ENCODE measurements at places on chromosomes 12 and 14. TPM values are rescaled to one million over a fixed set of nuclear protein-coding genes. Genes with fewer than 3 reads are reported as not detected.

Gene GUCY2C
- total RNA-seq: 0.12 TPM

Gene ALKBH2
- total RNA-seq: 23.8 TPM

Gene GLT1D1
- total RNA-seq: 18.0 TPM

DNA sequence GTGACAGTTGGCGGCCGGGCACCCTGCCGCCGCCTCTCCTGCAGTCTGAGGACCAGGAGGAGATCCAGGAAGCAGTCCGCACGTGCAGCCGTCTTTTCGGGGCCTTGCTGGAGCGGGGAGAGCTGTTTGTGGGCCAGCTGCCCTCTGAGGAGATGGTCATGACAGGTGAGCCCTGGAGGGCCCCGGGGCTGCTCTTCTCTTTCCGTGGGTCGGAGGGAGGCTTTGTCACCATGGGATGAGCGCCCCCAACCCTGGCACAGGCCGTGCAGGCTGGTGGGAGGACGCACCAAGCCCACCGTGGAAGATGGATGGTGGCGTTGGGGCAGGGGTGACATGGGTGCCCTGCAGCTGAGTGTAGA, 532 bp downstream of the NOC4L start:
- peak overlapping the region; percentile 97 for H3K4me3 ChIP-seq
- H3K27me3 ChIP-seq: no peaks in the 10 kb centered on the region
- peak overlapping the region; percentile 85 for H3K27ac ChIP-seq
- no peaks in the 10 kb centered on the region for H3K36me3 ChIP-seq
- peaks cover 17% of the 10 kb centered on the region for H3K4me1 ChIP-seq
- DNase-seq: no peak

Gene LTBR
- 112 TPM for total RNA-seq

Gene PIWIL1
- total RNA-seq: 53.0 TPM

DNA sequence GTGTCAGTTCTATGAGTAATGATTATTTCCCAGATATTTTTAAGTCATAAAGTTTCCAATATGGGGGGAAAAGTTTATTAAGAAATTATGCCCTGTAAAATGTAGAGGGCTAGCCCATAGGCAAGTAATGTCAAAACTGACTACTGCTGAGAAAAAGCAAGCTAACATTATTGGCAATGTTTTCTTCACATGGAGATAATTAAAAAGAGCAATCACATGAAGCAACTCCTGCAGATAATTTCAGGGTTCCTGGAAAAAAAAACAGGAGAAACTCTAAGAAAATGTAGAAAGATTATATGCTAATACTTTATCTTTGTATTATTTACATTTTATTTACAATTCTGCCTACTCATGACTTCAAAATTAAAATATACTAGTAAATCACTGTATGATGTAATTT, 39.8 kb downstream of the PPP1R12A start:
- no peaks in the 10 kb centered on the region for H3K36me3 ChIP-seq
- no peaks in the 10 kb centered on the region for H3K27me3 ChIP-seq
- H3K27ac ChIP-seq: no peak overlapping the region
- DNase-seq: no peak

Gene WIF1
- 4.5 TPM for total RNA-seq

GRCh38 chr12:54009171-54010052, 627 bp downstream of the HOXC8 start:
- H3K36me3 ChIP-seq: no peaks in the 10 kb centered on the region
- no peak for DNase-seq
- H3K4me1 ChIP-seq: peaks cover 22% of the 10 kb centered on the region
- H3K27ac ChIP-seq: no peak overlapping the region
- no peaks in the 10 kb centered on the region for H3K27me3 ChIP-seq

GRCh38 chr12:14960548-14961465, 594 bp downstream of the ARHGDIB start:
- no peaks in the 10 kb centered on the region for H3K4me1 ChIP-seq
- peak overlapping the region; percentile 36 for H3K27ac ChIP-seq
- DNase-seq: no peak
- no peaks in the 10 kb centered on the region for H3K36me3 ChIP-seq
- no peaks in the 10 kb centered on the region for H3K27me3 ChIP-seq
- H3K4me3 ChIP-seq: peak overlapping the region; percentile 49

Gene VRK1
- total RNA-seq: 52.0 TPM

GRCh38 chr14:39416072-39416471, 16.2 kb downstream of the FBXO33 start:
- no peaks in the 10 kb centered on the region for H3K27me3 ChIP-seq
- no peaks in the 10 kb centered on the region for H3K4me1 ChIP-seq
- DNase-seq: no peak
- H3K36me3 ChIP-seq: no peaks in the 10 kb centered on the region
- H3K27ac ChIP-seq: no peak overlapping the region
- no peak overlapping the region for H3K4me3 ChIP-seq

GRCh38 chr12:4379405-4379804, at the start of gene FGF23:
FGF23 (minus strand) TSS chr12:4379712; CDS start chr12:4379582, 130 bp downstream.
- H3K4me3 ChIP-seq: no peak within 1 kb of the TSS
- H3K4me1 ChIP-seq: no peaks in the 10 kb centered on the region
- H3K27ac ChIP-seq: no peak within 1 kb of the TSS
- no peak for DNase-seq
- no peaks in the 10 kb centered on the region for H3K36me3 ChIP-seq
- H3K27me3 ChIP-seq: no peaks in the 10 kb centered on the region

Gene NGB
- total RNA-seq: 1.3 TPM

DNA sequence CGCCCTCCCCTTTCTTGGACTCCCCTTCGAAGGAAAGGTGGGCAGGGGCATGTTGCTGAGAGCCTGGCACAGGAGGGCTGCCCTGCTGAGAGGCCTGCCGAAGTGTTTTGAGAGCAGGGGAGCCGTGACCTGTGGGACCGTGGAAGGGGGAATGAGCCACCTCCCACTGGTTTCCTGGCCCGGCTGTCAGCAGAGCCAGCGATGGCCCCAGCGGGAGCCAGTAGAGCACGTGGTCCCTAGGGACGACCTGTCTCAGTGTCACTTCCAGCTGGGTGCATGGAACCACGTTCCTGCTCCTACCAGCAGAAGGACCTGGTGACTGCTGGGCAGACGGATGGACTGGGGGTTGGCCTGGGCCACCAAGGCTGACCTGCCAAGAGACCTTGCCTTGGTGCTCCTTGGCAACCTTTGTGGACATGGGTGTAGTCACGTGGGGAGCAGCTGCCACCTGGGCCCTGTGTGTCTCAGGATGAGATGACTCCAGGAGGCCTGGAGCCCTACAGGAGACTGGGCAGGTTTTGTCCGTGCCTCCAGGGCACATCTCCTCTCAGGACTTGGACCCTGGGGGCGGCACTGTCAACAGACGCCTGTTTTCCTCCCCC, 34.6 kb downstream of the BEGAIN start:
- H3K27me3 ChIP-seq: no peaks in the 10 kb centered on the region
- H3K4me1 ChIP-seq: peaks cover 5% of the 10 kb centered on the region
- H3K4me3 ChIP-seq: no peak overlapping the region
- no peaks in the 10 kb centered on the region for H3K36me3 ChIP-seq
- H3K27ac ChIP-seq: no peak overlapping the region
- no peak for DNase-seq

Gene CCDC63
- 12.4 TPM for total RNA-seq

Gene SMARCD1
- total RNA-seq: 87.6 TPM

Gene CFAP54
- total RNA-seq: 36.9 TPM

- H3K27ac ChIP-seq: no peak overlapping the region
- no peak overlapping the region for H3K4me3 ChIP-seq
- DNase-seq: no peak
- H3K36me3 ChIP-seq: no peaks in the 10 kb centered on the region
- no peaks in the 10 kb centered on the region for H3K27me3 ChIP-seq
- H3K4me1 ChIP-seq: no peaks in the 10 kb centered on the region
These were observed 49.0 kb downstream of the MSRB3 start for GRCh38 chr12:65327207-65328076.

DNA sequence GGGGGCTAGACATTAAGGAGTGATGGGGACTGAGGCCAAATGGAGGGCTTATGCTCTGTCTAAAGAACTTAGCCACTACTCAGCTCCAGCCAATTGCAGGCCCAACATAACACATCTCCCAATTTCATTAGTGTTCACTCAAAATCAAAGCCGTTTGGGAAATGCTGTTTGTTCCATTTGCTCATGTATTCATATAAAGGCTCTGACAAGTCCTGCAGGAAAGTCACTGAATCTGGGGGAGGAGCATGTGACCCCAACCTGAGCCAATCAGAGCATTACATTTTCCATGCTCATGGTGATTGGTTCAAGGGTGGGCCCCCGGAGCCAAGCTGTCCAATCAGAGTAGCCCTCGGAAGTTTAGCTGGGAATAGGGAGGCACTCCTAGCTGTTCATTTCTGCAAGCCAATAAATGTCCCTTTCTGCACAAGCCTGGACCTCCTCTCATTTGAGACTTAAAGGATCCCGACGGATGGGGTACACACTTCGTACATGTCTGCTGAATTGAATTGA, 20.9 kb downstream of the SDSL start:
- no peaks in the 10 kb centered on the region for H3K27me3 ChIP-seq
- H3K4me3 ChIP-seq: no peak overlapping the region
- no peak overlapping the region for H3K27ac ChIP-seq
- no peaks in the 10 kb centered on the region for H3K36me3 ChIP-seq

DNA sequence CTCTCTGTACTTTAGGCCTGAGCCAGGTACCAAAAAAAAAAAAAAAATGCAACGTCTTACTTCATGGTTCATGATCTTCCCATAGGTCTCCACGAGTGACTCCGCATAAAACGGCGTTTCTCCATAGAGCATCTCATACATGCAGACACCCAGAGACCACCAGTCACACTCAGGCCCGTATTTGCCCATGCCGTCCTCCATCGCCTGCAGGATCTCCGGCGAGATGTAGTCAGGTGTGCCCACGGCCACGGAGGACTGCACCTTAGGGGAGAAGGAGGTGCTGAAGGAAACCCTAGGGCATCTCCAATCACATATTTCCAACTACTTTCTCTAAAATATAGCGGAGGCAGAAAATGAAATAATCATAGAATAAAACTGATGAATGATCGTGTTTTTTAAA, 61.0 kb downstream of the AMN start:
- no peaks in the 10 kb centered on the region for H3K4me1 ChIP-seq
- no peaks in the 10 kb centered on the region for H3K36me3 ChIP-seq
- H3K27me3 ChIP-seq: no peaks in the 10 kb centered on the region
- no peak overlapping the region for H3K4me3 ChIP-seq

DNA sequence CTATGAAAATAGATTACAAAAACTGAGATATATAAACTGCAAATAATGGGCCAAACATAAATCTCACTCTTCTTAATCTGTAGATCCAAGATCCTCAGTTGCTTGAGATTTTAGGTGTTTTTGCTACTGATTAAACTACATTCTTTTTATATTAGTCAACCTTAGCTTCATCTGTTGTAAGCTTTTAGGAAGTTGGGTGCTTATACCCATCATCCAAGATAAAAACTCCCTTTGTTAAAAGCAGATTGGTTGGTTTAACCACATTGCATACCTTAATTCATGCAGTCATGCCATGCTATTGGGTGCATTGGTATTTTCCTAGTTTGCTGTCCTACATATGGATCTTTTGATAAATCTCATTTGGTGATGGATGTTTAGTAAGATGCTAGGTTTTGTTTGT, 46.2 kb upstream of the DIP2B start:
- H3K4me3 ChIP-seq: no peak overlapping the region
- no peaks in the 10 kb centered on the region for H3K36me3 ChIP-seq
- H3K4me1 ChIP-seq: no peaks in the 10 kb centered on the region

GRCh38 chr12:96719660-96720362, 187.2 kb upstream of the NEDD1 start:
- no peak for DNase-seq
- peak overlapping the region; percentile 12 for H3K4me3 ChIP-seq
- no peak overlapping the region for H3K27ac ChIP-seq
- no peaks in the 10 kb centered on the region for H3K36me3 ChIP-seq

DNA sequence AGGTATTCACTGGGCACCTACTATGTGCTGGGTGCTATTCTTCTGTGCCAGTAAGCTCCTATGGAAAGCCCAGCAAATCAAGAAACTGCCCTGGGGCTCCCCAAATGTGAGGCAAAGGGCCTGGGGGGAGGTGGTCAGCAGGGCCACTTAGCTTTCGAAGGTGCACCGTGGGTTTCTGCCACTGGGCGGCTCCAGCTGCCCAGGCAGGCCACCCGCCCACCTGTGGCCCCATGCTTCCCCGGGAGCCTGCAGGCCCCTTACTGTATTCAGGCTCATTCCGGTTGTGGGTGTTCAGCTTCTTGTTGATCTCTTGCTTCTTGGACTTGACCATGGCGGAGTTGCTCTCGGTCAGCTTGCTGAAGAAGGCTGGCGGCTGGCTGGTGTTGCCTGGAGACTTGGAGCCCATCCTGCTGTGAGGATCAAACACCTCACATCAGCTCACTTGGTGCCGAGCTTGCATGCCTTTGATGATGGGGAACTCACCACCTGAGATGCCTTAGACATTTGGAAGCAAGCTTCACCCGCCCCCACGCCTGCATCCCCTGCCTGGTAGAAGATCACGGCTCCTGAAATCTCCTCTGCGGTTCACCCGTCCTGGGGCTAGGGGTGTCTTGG, 37.3 kb downstream of the RFLNA start:
- no peak overlapping the region for H3K27ac ChIP-seq
- DNase-seq: no peak
- peaks cover 10% of the 10 kb centered on the region for H3K4me1 ChIP-seq
- no peaks in the 10 kb centered on the region for H3K36me3 ChIP-seq
- no peaks in the 10 kb centered on the region for H3K27me3 ChIP-seq
- no peak overlapping the region for H3K4me3 ChIP-seq

- DNase-seq: no peak
- peaks cover 38% of the 10 kb centered on the region for H3K4me1 ChIP-seq
- no peaks in the 10 kb centered on the region for H3K27me3 ChIP-seq
- H3K27ac ChIP-seq: peak overlapping the region; percentile 39
These were observed 26.7 kb downstream of the NTN4 start for GRCh38 chr12:95763809-95764253.

All from testis (tissue), 5 donors.